B cell (primary cell): ENCODE measurements at places on chromosomes 6 and 20. TPM values are rescaled to one million over a fixed set of nuclear protein-coding genes. Genes with fewer than 3 reads are reported as not detected.

DNA sequence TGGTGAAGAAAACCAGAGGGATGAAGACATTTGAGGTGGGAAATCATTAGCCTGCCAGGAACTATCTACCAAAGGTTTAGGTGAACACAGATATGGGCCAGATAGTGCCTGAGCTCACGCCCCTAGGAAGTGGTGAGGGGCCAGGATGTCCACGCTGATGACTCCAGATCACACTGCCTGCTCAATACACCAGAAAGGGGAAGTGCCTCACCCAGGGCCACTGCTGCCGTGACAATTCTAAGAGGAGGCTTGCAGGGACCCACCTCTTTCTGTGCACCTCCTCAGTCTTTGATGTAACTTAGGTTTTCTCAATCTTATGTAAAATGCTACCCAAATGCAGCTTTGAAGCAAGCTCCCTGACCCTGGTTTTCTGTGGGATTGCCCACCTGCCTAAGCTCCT is 5.4 kb upstream of the RAB44 start:
- peak; percentile 86 for DNase-seq

DNA sequence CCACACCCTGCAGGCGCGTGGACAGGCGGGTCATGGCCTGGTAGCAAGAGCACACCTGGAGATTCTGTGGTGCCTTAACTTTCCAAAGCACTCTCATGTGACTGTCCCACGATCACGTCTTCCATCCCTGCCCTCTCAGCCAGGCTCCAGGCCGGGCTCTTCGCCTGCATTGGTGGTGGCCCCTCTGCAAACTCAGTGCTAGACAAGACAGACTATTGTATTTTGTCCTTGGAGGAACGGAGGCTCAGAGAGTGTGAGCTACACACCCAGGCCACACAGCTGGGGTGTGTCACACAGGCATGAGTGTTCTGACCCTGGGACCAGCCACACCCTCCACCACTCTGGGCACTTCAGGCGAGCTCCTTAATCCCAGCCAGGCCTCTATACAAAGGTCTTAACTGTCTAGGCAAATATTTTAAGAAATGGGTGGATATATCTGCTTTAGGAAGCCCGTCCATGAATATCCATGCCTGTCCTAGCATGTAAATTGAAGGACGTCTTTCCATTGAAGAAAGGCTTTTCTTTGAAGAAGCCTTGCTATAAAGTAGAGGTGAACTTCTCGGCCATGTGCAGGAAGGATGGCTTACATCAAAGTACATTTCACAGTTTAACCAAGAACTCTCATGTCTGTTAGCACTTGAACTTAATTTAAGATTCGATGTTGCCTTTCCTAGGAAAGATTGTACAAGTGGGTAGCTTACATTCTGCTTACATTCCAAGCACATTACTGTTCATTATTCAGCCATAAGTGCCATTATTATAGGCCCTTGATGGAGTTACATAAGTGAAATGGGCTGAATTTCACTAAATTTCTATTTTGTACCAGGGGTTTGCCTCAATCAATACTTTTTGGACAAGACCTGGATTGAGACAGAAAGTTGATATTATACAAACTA is 263.9 kb downstream of the DLL1 start:
- no peak for DNase-seq

GABRR2 gene
- polyA plus RNA-seq: 4.7 and 7.8 TPM in 2 replicates

DPPA5 gene
- polyA plus RNA-seq: not detected in 2 replicates

FOXA2 gene
- polyA plus RNA-seq: not detected in 2 replicates

DNA sequence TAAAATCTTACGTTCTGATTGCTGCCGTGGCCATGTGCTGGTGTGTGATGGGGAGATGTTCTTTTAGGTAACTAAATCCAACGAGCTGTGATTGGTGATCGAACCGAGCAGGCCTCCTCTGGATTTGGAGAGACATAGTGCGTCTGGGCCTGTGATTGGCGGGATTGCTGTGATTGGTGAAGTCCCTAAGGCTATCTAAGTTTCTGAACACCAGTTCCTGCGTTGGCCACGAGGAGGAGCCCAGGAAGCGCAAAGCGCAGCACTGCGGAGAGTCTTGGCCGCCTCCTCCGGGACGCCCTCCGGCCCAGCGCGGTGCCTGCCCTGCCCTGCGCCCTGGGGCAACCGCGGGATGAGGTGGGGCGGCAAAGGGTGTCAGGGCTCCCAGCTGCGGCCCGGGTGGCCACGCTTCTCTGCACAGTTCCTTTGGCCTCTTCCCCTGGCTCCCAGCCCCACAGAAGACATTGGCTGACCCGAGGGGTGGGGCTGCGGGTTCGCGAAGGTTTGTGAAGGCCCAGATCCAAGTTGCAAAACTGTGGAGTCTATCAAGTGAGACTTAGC is 33.0 kb downstream of the HNF4A start:
- peak; percentile 63 for DNase-seq

DNA sequence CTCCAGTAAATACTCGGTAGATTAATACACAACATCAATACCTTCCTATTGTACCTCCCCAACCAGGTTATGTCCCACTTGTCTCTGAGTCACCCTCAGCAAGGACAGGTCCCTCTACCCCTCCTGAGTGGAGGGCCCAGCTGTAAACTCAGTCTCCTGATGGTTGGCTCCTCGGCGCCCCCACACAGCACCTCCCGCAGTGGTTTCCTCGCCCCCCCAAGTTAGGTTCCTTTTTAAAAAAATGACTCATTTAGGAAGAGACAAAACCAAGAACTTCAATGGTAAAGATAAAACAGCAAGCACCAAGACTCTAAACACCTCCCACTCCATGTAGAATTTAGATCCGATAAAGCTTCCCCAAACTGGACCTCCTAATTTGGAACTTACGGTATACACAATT is 83.5 kb downstream of the TRERF1 start:
- DNase-seq: no peak

DNA sequence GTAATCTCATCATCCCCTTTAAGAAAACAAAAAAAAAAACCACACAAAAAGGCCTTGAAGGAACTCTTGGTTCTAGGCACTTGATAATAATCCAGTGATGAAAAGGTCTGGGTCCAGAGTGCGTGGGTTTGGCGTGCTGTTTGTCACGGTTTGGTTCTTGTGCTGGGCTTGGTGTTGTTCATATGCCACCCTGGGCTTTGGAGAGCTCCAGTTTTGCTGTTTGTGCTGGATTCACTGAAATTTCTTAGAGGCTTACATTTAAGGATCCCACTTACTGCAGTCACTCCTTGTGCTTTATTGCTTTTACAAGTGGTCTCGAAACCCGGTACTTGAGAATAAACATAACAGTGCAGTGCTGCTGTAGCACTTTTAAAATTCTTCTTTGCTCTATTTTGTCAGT is 68.8 kb upstream of the XRN2 start:
- no peak for DNase-seq

DNA sequence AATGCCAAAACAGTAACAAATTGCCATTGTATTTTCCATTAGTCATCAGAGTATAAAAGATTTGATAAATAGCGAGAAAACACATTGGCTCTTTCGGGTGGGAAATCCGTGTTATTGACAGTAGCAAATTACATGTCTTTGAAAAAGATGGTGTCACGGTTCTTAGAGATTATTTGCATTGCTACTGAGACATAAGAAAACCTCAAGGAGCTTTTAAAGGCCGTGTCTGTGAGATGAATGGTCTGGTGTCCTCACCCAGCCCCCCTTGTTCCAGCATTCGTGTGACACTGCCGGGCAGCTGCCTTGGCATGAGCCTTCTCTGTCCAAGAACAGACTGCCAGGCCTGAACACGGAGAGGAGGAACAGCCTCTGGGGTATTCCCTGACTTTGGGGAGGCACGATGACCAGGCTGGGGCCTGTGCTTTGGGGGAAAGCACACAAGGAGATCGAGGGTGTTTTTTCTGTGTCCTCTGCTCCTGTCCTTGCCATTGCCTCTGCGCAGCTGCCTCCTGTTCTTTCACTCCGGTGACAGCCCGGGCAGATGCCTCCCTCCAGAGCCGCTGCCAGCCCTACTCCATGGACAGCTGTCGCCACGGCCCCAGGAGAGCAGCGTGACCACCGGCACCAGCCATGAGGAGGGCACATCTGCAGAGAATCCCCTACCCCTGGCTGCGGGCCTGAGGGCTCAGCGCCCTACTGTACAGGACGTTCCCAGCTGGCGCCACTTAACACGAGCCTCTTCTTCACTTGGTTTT is 167.7 kb upstream of the CDYL start:
- DNase-seq: no peak

GRCh38 chr20:52791091-52791490 is 181.1 kb upstream of the TSHZ2 start:
- no peak for DNase-seq

DNA sequence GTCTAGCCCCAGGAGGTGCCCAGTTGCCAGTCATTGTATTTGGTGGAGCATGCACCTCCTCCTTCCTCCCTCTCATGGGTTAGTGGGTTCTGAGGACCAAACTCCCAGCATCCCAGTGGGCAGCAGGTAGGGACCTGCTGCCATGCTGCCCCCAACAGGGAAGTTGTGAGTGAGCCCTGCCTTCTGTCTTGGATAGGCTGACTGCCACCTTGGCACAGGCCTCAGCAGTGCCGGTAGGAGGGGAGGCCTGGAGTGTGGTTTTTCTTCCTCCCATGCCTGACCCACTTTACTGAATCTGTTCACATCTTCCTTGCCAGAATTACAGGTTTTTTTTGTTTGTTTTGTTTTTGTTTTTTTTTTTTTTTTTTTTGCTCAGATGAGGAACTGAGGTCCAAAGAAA is 24.5 kb downstream of the PLCG1 start:
- no peak for DNase-seq

AFDN gene
- 6.4 and 15.4 TPM in 2 replicates for polyA plus RNA-seq

GRCh38 chr6:25242567-25242966 is 36.6 kb upstream of the CARMIL1 start:
- DNase-seq: no peak
